ENCODE measurements at places on chromosomes 16 and 17. TPM values are rescaled to one million over a fixed set of nuclear protein-coding genes. Genes with fewer than 3 reads are reported as not detected.

GRCh38 chr16:54284931-54285413 is 1.6 kb downstream of the IRX3 start:
- H3K27me3 ChIP-seq: no peaks in the 10 kb centered on the region
- DNase-seq: peak; percentile 49
- peaks cover 11% of the 10 kb centered on the region for H3K4me1 ChIP-seq
- peaks cover 59% of the 10 kb centered on the region for H3K36me3 ChIP-seq

GRCh38 chr17:28379814-28380801 is 8.6 kb downstream of the SARM1 start:
- H3K27ac ChIP-seq: peak overlapping the region; percentile 93
- no peak overlapping the region for H3K4me3 ChIP-seq
- DNase-seq: peak; percentile 99

DNA sequence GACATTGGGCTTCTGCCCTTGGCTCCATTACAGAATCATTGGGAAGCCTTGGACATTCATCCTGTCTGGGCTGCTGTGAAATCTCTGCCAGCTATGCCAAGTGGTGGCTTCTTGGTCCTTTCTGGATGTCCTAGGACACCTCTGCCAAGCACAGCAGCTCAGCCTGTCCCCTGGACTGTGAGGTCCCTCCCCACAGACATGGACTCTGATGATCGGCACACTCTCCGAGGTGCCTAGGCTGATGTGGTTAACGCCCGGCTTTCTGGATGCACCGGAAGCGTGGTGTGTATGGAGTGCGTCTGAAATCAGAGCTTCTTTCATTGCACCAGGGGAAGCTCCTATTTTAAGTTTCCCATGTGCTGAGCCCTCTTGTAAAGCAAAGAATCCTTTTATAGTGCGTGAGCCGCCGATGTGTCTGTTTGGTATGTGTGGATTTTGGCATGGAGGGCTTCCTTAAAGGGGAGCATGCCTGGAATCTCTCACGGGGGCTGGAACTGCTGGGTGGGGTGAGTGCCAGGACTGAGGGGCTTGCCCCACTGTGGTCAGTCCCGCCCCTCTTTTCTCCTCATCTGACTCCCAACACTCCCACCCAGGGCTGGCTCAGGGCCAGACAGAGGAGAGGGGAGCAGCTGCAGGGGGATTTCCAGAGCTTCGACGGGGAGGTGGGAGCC is 7.0 kb upstream of the ARHGAP23 start:
- no peaks in the 10 kb centered on the region for H3K4me1 ChIP-seq
- H3K4me3 ChIP-seq: no peak overlapping the region
- no peaks in the 10 kb centered on the region for H3K36me3 ChIP-seq
- no peak overlapping the region for H3K27ac ChIP-seq
- H3K27me3 ChIP-seq: peaks cover 21% of the 10 kb centered on the region
- no peak for DNase-seq

DNA sequence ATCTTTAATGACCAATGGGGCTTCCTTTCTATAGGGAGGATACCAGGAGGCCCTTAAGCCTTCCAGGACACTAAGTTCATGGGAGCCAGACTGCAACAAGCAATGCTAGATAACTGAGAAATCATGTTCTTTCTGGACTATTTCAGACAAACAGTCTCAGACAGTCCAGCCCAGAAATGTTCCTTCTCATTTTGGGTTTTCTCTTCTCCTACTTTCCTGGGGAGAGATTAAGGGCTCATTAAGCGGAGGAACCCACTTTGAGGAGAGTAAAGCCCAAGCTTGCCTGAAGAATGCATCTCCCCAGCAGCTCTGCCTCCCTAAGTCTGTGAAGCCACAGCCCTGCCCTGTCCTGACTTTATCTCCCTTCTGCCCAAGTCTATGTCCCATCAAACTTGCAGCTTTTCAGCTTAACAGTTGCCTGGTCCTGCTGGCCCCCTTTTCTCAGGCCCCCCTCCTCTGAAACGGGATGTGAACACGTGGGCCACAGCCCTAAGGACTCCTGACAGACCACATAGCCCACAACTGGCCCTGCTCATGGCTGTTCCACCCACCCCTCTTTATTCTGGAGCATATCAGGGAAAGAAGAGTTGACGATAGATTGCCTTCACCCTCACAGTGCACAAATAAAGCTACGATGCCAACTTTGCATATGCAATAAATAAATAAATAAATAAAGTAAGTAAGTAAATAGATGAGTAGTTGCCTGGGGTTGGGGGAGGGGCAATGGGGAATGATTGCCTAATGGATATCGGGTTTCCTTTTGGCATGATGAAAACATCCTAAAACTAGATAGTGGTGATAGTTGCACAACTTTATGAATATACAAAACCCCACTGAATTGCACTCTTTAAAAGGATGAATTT is 111.0 kb downstream of the N4BP1 start:
- peak overlapping the region; percentile 14 for H3K4me3 ChIP-seq
- peak overlapping the region; percentile 63 for H3K27ac ChIP-seq
- no peaks in the 10 kb centered on the region for H3K27me3 ChIP-seq
- DNase-seq: peak; percentile 87
- peaks cover 12% of the 10 kb centered on the region for H3K4me1 ChIP-seq
- H3K36me3 ChIP-seq: no peaks in the 10 kb centered on the region

DNA sequence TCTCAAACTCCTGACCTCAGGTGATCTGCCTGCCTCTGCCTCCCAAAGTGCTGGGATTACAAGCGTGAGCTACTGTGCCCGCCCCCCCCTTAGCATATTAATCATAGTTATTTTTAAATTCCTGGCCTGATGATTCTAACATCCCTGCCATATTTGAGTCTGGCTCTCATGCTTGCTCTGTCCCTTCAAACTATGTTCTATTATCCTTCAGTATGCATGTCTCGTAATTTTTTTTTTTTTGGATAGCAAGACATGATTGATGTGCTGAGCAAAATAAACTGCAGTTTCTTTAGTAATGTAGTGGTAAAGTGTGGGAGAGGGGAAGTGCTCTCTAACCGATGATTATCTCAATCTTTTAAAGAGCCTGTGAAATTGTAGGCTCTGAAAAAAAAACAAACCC is 34.3 kb upstream of the TMEM92 start:
- H3K27me3 ChIP-seq: peaks cover 16% of the 10 kb centered on the region
- H3K36me3 ChIP-seq: no peaks in the 10 kb centered on the region
- DNase-seq: no peak
- H3K27ac ChIP-seq: no peak overlapping the region

DNA sequence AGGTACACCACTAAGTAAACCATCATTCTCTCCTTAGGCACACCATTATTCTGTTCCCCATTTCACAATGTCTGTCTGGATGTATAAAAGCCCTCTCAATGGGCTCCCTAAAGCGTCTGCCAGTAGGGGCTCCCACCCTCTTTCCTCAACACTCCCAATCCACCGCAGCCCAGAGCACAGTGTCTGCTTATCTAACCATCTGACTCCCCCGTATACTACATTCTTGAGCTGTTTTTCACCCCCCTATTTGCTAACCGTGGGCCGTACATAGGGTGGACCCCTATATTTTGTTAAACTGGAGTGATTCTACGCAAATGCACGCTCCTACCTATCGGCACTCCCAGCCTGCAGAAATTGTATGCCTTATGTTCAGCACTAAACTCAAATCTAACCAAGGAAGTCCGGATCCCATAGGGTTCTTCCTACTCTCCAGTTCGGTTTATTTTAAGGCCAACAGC is 685 bp upstream of the PSMD3 start:
- peak overlapping the region; percentile 96 for H3K4me3 ChIP-seq
- peak; percentile 30 for DNase-seq
- peak overlapping the region; percentile 98 for H3K27ac ChIP-seq
- peaks cover 22% of the 10 kb centered on the region for H3K36me3 ChIP-seq
- H3K27me3 ChIP-seq: no peaks in the 10 kb centered on the region
- peaks cover 26% of the 10 kb centered on the region for H3K4me1 ChIP-seq

DNA sequence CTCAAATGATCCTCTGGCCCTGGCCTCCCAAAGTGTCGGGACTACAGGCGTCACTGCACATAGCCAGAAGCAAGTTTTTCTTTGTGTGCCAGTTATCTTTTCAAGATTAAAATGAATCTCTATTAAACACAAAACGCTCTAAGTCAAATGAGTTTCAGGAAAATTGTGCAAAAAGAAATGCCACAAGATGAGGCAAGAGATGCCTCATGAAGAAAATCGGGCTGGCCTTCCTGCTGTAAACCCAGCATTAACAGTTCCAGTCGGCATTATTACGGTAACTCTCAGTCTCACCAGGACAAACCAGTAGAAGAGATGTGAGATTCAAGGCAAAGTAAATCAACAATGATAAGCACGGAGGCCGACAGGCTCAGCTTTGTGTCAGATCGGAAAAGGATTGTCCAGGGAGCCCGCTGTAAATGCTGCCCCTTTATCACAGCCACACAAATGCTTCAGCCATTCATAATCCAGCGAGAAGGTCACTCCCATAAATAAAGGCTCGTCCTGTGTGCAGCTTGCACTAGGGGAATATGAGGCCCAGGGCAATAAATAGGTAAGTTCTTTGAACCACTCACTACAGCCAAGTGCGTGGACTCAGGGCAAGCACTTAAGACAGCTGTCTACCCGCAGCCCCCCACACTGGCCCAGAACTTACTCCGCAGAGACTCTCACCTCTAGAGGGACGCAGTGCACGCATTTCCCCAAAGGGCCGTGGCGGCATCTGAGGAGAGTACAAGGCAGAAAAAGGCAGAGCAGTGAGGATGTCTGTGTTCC is 27.2 kb downstream of the NPLOC4 start:
- DNase-seq: no peak
- H3K4me3 ChIP-seq: no peak overlapping the region
- no peaks in the 10 kb centered on the region for H3K4me1 ChIP-seq
- peaks cover 87% of the 10 kb centered on the region for H3K36me3 ChIP-seq
- H3K27me3 ChIP-seq: no peaks in the 10 kb centered on the region

- no peaks in the 10 kb centered on the region for H3K36me3 ChIP-seq
- no peak overlapping the region for H3K27ac ChIP-seq
- DNase-seq: no peak
- no peaks in the 10 kb centered on the region for H3K27me3 ChIP-seq
- no peaks in the 10 kb centered on the region for H3K4me1 ChIP-seq
- H3K4me3 ChIP-seq: no peak overlapping the region
These were observed 20.0 kb upstream of the TNFSF12 start for GRCh38 chr17:7528842-7529241.

GRCh38 chr16:11977376-11978041 is 975 bp downstream of the SNX29 start:
- H3K27me3 ChIP-seq: no peaks in the 10 kb centered on the region
- H3K4me3 ChIP-seq: peak overlapping the region; percentile 87
- peaks cover 24% of the 10 kb centered on the region for H3K36me3 ChIP-seq
- DNase-seq: peak; percentile 47
- H3K27ac ChIP-seq: peak overlapping the region; percentile 86

- no peaks in the 10 kb centered on the region for H3K4me1 ChIP-seq
- H3K27me3 ChIP-seq: no peaks in the 10 kb centered on the region
- no peak overlapping the region for H3K4me3 ChIP-seq
- DNase-seq: no peak
- no peak overlapping the region for H3K27ac ChIP-seq
These were observed 5.8 kb downstream of the ZNF689 start for GRCh38 chr16:30604316-30604947.

DNA sequence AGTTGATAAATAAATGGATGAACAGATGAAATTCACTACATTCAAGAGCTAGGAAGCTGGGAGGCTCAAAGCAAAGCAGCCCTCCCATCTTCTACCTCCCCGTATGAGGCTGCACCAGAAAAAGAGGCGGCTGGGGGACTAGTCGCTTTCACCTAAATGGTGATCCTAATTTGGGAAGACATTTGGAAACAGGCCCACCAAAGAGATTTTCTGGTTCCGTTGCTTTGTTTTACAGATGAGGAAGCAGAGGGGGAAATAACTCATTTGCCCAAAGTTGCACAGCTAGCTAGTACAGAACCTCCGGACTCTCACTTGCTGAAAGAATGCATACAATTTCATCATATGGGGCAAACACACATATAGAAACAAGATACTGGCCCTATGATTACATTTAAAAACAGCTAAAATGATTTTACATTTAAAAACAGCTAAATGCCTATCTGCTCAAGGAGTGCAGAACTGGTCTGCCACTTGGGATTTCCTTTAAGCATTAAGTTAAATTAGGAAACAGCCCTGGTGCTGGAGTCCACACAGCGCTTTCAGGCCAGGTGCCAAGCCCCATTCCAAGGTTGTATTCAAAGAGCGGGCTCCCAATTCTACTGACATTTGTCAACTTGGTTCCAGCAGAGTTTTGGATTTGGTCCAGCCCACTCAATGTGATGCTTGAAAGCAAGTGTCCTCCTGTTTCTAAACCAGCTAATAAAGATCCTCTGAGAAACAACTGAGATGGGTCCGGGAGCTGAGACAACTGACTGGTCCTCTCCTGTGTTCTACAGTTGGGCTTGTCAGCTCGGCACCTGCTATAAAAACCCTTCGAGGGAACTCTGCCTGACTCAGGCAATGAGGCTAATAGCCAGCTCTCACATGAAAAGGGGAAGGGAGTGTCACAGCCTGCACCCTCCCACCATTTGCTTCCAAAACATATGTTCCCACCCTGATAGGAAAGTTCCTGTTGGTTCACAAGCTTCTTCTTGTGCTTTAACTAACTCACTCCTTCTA is 11.7 kb downstream of the ERN1 start:
- peaks cover 30% of the 10 kb centered on the region for H3K36me3 ChIP-seq
- no peak overlapping the region for H3K4me3 ChIP-seq
- no peaks in the 10 kb centered on the region for H3K27me3 ChIP-seq
- peaks cover 44% of the 10 kb centered on the region for H3K4me1 ChIP-seq
- no peak overlapping the region for H3K27ac ChIP-seq

CFAP97D1 gene
- not detected for total RNA-seq

TANGO6 gene
- 14.6 TPM for total RNA-seq

CNGB1 gene
- not detected for total RNA-seq

HOXB6 gene
- total RNA-seq: not detected

Data from MCF 10A (cell line).